T-helper 2 cell treated with Interferon-gamma antibody and Interleukin-4, amounts not matched to agents 5 μg/mL and 100 μg/mL, for 36 hours (primary cell): ENCODE measurements at places on chromosomes 12 and 14.

- DNase-seq: no peak
Observed at GRCh38 chr12:91361864-91362263, 179.2 kb upstream of the DCN start.

GRCh38 chr12:114119316-114119715 lies 153.2 kb upstream of the RBM19 start:
- DNase-seq: no peak

DNA sequence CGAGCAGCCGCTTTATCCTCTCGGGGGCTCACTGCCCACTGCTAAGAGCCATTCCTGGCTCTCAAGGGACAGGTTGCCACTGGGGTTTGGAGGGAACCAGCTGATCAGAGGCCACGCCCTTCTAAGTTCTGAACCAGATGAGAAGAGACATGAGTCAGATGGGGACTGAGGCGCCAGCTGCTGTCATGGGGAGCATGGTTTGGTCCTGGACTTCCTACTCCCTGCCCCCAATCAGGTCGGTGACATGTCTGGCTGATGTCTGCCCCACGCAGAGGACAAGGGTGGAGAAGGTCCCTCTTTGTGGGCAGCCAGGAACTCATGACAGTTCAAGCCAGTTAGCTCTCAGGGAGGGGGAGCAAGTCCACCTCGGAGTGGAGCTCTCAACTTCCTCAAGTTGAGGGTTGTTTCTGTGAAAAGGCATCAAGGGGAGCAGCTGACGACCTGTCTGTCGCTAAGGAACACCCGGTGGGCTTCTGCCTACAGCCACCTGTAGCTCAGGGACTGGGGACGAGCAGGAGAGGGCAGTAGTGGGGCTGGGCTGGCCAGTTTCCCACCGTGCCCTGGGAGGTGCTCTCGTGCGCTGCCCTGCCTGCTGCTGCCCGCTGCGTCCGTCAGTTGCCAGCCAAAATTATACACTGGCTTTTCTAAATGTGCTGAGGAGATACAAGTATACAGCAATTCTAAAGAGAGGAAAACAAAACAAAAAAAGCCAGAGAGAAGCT lies 20.5 kb downstream of the PSMC1 start:
- peak; percentile 9 for DNase-seq

DNA sequence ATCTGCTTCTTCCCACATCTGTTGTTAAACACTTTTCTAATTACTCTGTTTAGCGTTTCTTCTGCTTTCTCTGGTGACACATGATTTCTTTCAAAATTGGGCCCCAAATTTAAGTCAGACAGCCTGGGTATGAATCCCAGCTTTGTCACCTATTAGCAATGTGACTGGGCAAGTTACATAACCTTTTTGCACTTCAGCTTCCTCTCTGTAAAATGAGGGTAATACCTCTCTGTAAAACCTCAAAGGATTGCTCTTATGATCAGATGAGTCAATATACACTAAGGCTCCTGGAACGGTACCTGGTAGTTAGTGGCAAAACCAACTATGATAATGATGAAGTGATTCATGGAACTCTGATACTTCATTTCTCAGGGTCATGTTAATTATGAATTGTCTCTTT lies 33.0 kb downstream of the E2F7 start:
- no peak for DNase-seq

DNA sequence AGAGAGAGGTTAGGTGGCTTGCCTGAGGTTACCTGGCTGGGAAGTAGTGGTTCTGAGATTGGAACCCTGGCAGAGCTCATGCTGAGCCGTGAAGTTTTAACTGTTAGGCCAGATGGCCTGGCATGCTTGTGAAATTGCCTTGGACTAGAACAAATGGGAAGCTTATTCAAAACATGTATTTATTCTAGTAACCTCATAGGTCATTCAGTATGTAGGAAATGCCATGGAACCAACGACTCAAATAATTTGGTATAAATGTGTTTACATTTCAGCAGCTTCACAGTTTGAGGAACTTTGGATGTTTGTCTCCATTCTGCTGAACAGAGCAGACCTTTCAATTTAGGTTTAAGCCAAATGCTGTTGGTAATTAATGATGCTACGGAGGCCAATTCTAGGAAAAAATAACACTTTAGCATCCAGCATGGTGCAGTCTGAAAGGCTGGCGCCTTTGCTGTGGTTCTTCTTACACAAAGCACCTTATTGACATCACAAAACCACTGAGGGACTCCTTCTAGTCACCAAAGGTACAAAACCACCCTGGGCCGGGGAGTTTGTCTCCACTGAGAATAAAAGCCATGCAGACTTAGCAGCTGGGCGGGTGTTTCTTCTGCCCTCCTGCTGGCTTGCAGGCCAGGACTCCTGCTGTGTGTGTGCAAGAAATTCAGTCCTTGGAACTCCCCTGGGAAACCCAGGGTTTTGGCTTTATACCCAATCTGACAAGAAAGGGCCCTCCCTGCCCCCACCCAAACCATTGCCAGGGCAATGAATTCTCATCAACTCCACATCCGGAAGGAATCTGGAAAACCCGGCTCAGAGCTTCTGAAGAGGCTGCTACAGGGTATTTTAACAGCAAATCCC lies 64.2 kb downstream of the ELK3 start:
- DNase-seq: no peak

- peak; percentile 19 for DNase-seq
Observed at GRCh38 chr14:61894452-61895077, 132.3 kb downstream of the SNAPC1 start.

- DNase-seq: no peak
Observed at GRCh38 chr12:67437011-67437410, 167.9 kb downstream of the CAND1 start.
